Vagina (tissue), 2 donors: ENCODE measurements at places on chromosomes 16 and 17.

DNA sequence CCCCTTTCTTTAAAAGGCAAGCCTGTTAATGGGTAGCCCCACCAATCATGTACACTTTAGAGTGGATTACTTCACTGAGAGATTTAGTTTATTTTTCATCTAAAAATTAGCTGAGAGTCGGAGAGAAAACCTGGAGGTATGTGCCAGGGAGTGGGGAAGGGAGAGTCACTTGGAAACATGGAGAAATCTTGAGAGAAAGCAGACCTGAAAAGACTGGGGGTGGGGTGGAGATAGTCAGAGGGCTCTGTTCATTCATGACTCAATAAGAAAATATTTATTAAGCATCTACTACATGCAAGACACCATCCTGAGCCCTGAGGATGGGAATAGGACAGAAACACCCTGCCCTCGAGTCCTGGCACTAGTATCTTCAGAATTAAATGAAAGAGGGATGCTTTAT lies 27.4 kb upstream of the RCVRN start:
- no peak overlapping the region for H3K27ac ChIP-seq
- no peak for DNase-seq
- H3K4me1 ChIP-seq, result peaks cover 29% of the 10 kb centered on the region
- H3K4me3 ChIP-seq, result no peak overlapping the region
- no peaks in the 10 kb centered on the region for H3K36me3 ChIP-seq

- no peak overlapping the region for H3K4me3 ChIP-seq
- no peak for DNase-seq
- H3K4me1 ChIP-seq, result no peaks in the 10 kb centered on the region
- no peak overlapping the region for H3K27ac ChIP-seq
These were observed 173.6 kb downstream of the IRF8 start for GRCh38 chr16:86072328-86073102.

- DNase-seq, result no peak
- H3K36me3 ChIP-seq, result peaks cover 15% of the 10 kb centered on the region
- no peaks in the 10 kb centered on the region for H3K4me1 ChIP-seq
- H3K4me3 ChIP-seq, result no peak overlapping the region
- H3K27me3 ChIP-seq, result no peaks in the 10 kb centered on the region
These were observed 32.6 kb upstream of the ABCA9 start for GRCh38 chr17:69093279-69093789.

GRCh38 chr16:53056392-53056881 lies 1.6 kb downstream of the CHD9 start:
- H3K27me3 ChIP-seq, result no peaks in the 10 kb centered on the region
- peak overlapping the region; percentile 78 for H3K27ac ChIP-seq
- peaks cover 57% of the 10 kb centered on the region for H3K4me1 ChIP-seq
- DNase-seq, result no peak
- peak overlapping the region; percentile 53 for H3K4me3 ChIP-seq
- H3K36me3 ChIP-seq, result no peaks in the 10 kb centered on the region

GRCh38 chr16:11640987-11641817 lies 27.1 kb upstream of the SNN start:
- H3K27ac ChIP-seq, result peak overlapping the region; percentile 98
- no peak for DNase-seq
- no peaks in the 10 kb centered on the region for H3K36me3 ChIP-seq
- H3K27me3 ChIP-seq, result no peaks in the 10 kb centered on the region
- no peak overlapping the region for H3K4me3 ChIP-seq

GRCh38 chr17:14813649-14814370 lies 451.3 kb downstream of the PMP22 start:
- H3K27ac ChIP-seq, result no peak overlapping the region
- no peak for DNase-seq
- no peaks in the 10 kb centered on the region for H3K4me1 ChIP-seq
- H3K36me3 ChIP-seq, result no peaks in the 10 kb centered on the region
- no peaks in the 10 kb centered on the region for H3K27me3 ChIP-seq

GRCh38 chr17:43661699-43662412 lies at the start of gene MEOX1:
Gene MEOX1, minus strand, starts transcription at chr17:43661922. Its CDS starts 388 bp downstream, at chr17:43661534.
- H3K36me3 ChIP-seq, result no peaks in the 10 kb centered on the region
- peaks cover 42% of the 10 kb centered on the region for H3K4me1 ChIP-seq
- peak within 1 kb of the TSS; percentile 24 for H3K4me3 ChIP-seq
- DNase-seq, result no peak

DNA sequence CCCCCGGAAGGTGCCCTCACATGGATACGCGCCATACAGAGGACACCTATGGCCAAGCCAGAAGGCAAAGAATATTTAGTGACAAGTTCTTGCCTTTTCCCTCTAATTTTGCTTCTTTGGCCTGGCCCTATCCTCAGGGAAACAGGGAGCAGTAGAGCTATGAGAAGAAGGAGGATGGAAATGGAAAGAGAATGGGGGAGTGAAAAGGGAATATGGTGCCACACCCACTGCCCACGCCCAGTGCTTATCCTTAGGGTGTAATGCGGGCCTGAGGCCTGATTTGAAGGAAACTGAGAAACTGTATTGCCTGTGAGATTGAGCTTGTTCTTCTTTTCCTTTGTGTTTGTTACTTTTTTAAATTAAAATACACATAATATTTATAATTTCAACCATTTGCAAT lies 255.1 kb downstream of the HS3ST3A1 start:
- no peak for DNase-seq
- no peak overlapping the region for H3K4me3 ChIP-seq
- H3K36me3 ChIP-seq, result no peaks in the 10 kb centered on the region

- no peaks in the 10 kb centered on the region for H3K27me3 ChIP-seq
- H3K27ac ChIP-seq, result no peak overlapping the region
- peaks cover 16% of the 10 kb centered on the region for H3K36me3 ChIP-seq
- H3K4me3 ChIP-seq, result no peak overlapping the region
- no peak for DNase-seq
These were observed 7.2 kb downstream of the SGSM2 start for GRCh38 chr17:2344528-2344927.

DNA sequence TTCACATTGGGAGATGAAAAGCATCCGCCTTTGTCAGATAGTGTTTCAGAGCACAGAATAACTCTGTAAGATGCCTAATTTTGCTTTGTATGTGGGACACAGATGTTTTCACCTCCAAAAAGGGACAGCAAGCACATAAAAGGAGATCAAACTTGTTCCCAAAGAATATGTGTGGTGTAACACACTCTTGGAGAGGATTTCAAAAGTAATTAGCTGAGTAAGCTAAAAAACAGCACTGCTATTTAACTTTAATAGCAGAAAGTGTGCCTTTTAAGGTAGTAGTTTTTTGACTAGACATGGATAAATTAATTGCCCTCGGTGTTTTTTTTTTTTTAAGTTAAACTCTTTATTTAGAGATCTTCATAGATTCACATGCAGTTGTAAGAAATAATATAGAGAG lies 65.2 kb downstream of the COX10 start:
- no peaks in the 10 kb centered on the region for H3K4me1 ChIP-seq
- no peaks in the 10 kb centered on the region for H3K36me3 ChIP-seq
- H3K27me3 ChIP-seq, result no peaks in the 10 kb centered on the region
- no peak overlapping the region for H3K4me3 ChIP-seq
- H3K27ac ChIP-seq, result no peak overlapping the region
- no peak for DNase-seq

- H3K4me3 ChIP-seq, result no peak overlapping the region
- no peaks in the 10 kb centered on the region for H3K4me1 ChIP-seq
These were observed 33.8 kb downstream of the VWA3A start for GRCh38 chr16:22126037-22126558.

DNA sequence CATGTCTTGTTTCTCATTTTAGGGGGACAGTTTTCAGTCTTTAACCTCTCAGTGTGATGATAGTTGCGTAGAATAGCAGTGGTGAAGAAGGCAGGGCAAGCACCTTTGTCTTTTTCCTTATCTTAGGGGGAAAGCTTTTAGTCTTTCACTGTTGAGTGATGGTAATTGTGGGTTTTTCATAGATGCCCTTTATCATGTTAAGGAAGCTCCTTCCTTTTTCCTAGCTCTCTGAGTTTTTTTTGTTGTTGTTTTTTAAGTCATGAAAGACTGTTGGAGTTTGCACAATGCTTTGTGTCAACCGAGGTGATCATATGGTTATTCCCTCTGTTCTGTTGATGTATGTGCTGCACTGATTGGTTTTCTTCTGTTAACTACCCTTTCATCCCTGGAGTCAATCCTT lies 15.7 kb downstream of the NOL11 start:
- no peak overlapping the region for H3K27ac ChIP-seq
- no peak overlapping the region for H3K4me3 ChIP-seq

DNA sequence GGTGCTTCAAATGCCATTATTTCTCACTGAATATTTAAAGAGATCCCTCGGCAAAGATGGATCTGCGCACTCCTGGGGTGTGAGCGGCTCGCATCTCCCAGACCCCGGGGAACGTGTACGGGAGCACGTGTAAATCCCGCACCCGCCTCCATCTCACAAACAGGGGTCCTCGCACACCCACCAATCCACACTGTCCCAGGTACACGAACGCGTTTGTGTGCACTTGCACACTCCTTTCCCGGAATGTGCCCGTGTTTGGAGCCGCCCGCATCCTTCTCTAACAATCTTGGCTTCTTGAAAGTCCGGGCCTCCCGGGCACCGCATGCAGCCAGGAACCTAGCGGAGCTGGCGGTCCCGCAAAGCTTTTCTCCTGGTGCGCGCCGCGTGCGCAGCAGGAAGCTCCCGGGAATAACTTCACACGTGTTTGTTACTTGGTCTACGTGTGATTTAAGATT lies 2.5 kb upstream of the SALL1 start:
- H3K27me3 ChIP-seq, result no peaks in the 10 kb centered on the region
- H3K4me3 ChIP-seq, result peak overlapping the region; percentile 67
- no peak for DNase-seq
- no peaks in the 10 kb centered on the region for H3K36me3 ChIP-seq

DNA sequence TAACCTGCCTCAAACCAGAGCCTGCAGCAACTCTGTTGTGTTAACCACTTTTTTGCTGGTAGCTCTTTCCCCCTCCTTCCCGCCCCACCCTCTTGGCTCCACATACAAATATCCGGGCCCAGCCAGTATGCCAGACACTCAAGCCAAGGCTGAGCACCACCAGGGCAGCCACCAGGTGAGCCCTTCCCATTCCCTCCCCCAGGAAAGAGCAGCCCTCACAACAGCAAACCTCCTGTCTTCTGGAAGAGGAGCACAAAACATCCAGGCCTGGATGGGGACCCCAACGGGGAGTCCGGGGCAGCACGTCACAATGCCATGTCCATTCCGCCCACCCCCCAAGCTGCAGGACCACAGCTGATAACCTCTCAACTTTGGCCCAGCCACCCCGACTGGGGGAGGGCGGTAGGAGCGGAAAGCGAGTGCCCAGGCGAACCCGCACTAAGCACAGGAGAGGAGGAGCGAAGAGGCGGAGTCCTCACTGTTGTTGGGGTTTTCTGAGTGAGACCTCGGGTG lies 757 bp downstream of the ORMDL3 start:
- peaks cover 47% of the 10 kb centered on the region for H3K4me1 ChIP-seq
- peak overlapping the region; percentile 91 for H3K4me3 ChIP-seq
- H3K36me3 ChIP-seq, result no peaks in the 10 kb centered on the region
- H3K27ac ChIP-seq, result peak overlapping the region; percentile 92
- no peaks in the 10 kb centered on the region for H3K27me3 ChIP-seq

DNA sequence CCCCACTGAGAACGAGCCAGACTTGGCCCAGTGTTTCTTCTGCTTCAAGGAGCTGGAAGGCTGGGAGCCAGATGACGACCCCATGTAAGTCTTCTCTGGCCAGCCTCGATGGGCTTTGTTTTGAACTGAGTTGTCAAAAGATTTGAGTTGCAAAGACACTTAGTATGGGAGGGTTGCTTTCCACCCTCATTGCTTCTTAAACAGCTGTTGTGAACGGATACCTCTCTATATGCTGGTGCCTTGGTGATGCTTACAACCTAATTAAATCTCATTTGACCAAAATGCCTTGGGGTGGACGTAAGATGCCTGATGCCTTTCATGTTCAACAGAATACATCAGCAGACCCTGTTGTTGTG lies 631 bp downstream of the BIRC5 start:
- H3K36me3 ChIP-seq, result no peaks in the 10 kb centered on the region
- H3K27ac ChIP-seq, result no peak overlapping the region
- no peaks in the 10 kb centered on the region for H3K27me3 ChIP-seq
- no peak for DNase-seq
- peaks cover 12% of the 10 kb centered on the region for H3K4me1 ChIP-seq

GRCh38 chr16:66481943-66482390 lies 54.9 kb downstream of the BEAN1 start:
- no peak overlapping the region for H3K4me3 ChIP-seq
- H3K27me3 ChIP-seq, result no peaks in the 10 kb centered on the region
- no peaks in the 10 kb centered on the region for H3K36me3 ChIP-seq
- H3K27ac ChIP-seq, result no peak overlapping the region

DNA sequence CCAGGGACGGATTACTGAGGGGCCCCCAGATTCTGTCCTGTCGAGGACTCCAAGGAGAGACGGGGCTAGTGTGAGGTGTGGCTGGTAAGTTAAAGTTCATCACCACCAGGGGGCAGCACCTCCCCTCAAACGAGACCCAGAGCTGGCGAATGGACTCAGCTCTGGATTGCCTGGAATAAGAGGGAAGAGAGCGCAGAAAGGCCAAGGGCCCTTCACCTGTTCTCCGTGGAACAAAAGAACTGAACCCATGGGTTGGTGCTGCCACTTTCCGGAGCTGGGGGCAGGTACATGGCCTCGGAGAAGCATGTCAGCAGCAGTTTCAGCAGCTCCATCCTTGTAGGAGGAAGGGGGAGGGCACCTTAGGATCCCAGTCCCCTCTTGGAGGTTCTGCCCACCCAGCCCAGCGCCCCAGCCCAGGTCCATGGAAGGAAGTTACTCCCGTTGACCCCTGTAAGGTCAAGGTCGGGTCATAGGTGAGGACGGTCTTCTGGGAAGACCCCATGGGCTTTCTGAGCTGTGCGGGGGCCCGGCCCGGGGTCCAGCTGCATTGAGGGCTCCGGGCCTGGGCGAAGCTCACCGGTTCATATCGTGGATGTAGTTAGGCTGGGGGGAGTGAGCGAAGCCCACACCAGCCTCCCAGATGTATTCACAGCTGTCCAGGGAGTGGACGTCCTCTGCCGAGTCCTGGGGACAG lies 10.8 kb downstream of the HID1 start:
- no peaks in the 10 kb centered on the region for H3K36me3 ChIP-seq
- H3K27ac ChIP-seq, result no peak overlapping the region
- H3K27me3 ChIP-seq, result no peaks in the 10 kb centered on the region
- H3K4me3 ChIP-seq, result no peak overlapping the region
